ENCODE measurements at places on chromosomes 1 and 21.

DNA sequence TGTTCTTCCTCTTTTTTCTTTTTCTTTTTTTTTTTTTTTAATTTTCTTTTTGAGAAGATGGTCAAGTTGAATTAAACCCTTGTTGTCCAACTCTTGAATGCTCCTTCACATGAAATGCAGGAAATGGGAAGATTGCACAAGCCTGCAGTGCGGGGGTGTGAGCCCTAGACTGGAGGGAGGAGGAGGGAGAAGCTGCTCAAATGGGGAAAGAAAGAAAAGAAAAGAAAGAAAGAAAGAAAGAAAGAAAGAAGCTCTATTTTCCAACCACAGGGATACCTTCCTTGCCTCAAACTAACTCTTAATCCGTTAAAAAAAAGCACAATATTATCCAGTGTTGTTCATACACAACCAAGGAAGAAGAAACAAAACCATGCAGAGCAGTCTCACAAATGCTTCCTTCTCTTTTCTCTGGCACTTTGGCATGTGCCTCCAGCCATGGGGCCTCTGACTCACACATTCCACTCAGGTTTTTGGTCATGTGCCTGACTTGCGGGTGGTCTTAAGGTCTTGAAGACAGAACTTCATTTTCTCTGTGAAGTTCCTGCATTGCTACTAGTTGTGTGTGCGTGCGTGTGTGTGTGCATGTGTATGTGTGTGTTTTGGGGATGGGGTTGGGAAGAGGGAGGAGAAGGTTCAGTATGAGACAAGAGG, 276.1 kb downstream of the RPS6KC1 start:
- DNase-seq: no peak

- DNase-seq: no peak
These were observed 687 bp downstream of the PRKAB2 start for GRCh38 chr1:147171399-147172167.

- no peak for DNase-seq
These were observed 24.3 kb downstream of the TMEM201 start for GRCh38 chr1:9612871-9613624.

GRCh38 chr21:45276596-45276995, 11.1 kb downstream of the POFUT2 start:
- no peak for DNase-seq

GRCh38 chr1:48750109-48750508, 26.6 kb downstream of the BEND5 start:
- no peak for DNase-seq

- no peak for DNase-seq
These were observed 5.2 kb downstream of the KRTAP20-4 start for GRCh38 chr21:30625449-30626165.

- no peak for DNase-seq
These were observed 24.4 kb upstream of the PDXK start for GRCh38 chr21:43694437-43695079.

GRCh38 chr1:222670110-222670509, 42.2 kb downstream of the AIDA start:
- no peak for DNase-seq

GRCh38 chr1:217482356-217483102, 148.4 kb downstream of the GPATCH2 start:
- DNase-seq: no peak

DNA sequence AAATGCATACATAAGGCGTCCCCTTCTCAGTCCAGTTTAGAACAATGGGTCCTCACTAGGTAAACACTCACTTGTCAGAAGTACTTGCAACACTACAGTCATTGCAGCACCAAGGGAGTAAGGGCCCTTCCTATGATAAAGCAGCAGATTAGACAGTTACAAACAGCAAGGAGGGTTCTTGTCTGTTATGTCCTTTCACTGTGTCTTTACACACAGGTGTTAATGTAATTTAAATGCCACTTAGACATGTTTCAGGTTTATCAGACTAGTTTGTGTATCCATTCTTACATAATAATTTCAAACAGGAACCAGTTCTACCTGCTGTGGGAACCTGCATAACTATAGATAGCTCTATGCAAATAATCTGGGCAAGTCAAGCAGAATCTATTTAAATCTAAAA, 105.6 kb upstream of the USH2A start:
- no peak for DNase-seq

DNA sequence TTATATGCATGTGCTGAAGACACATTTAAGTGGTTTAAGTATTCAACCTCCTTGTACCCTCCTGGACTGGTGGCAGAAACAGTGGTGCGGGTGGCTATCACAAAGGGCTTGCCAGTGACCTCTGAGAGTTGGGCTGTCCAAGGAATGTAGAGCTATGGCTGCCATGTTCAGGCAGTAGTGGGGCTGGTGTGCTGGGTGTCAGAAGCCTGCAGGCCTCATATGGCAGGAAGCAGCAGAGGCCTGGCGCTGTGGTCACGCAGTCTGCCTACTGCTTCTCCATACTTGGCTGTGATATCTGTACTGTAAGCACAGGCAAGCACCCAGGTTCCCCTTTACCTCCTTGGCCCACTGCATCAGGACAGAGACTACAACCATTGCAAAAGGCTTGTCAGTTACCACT, 870.0 kb downstream of the LRRIQ3 start:
- DNase-seq: no peak

- DNase-seq: no peak
These were observed 5.3 kb upstream of the ERG start for GRCh38 chr21:38503583-38503982.

GRCh38 chr1:45442272-45442671, 48.7 kb downstream of the TESK2 start:
- DNase-seq: no peak

DNA sequence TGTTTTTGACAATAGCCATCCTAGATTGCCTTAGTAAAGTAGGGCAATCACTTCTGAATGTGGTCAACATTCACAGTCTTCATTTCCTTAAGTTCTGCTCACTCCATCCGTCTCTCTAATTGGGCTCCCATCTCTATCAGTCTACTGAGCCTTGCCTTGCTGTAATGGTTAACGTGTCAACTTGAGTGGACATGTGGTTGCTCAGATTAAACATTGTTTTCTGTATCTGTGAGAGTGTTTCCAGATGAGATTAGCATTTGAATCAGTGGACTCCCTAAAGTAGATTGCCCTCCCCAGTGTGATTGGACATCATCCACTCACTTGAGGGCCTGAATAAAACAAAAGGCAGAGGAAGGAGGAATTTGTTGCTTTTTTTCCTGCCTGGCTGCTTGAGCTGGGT, 26.4 kb downstream of the C1orf216 start:
- no peak for DNase-seq

GRCh38 chr1:226438007-226438406, 30.1 kb upstream of the PARP1 start:
- no peak for DNase-seq

- no peak for DNase-seq
These were observed 1355.7 kb downstream of the BRINP3 start for GRCh38 chr1:189121941-189122340.

GRCh38 chr1:9792156-9793042, 31.4 kb downstream of the CLSTN1 start:
- DNase-seq: peak; percentile 98

- no peak for DNase-seq
These were observed 43.2 kb downstream of the HLCS start for GRCh38 chr21:36923270-36923669.

DNA sequence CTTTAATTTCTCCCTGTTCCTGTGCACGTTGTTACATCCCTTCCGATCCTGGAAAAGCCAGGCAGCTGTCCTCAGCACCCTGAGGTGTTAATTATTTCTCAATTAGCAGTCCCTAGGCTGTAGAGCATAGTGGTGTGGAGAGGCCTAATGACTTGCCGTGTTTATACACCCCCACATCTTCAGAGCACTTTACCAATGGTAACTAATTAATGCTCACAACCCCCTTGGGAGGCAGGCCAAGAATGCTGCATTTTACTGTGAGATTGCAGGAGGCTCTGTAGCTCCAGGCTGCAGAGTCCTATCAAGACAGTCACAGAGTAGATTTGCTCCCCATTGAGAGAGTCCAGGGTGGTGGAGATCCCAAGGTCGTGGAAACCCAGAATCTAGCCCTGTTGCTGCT, 2.4 kb upstream of the PARS2 start:
- DNase-seq: no peak

DNA sequence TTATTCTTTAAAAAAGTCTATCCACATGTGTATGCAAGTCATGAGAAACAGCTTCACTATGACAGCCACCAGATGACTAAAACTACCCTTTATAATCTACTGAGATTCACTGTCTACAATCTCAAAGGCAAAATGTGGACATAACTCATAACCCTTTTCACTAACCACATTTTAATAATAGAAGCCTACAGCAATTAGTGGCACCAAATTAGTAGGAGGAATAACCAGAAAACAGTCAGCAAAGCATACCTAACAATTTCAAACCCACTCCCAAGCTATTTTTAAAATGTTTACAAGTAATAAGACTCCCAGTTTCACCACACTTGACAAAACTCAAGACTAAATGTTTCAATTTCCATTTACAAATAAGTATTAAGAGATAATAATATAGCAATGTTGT, 442.9 kb downstream of the PTPRC start:
- DNase-seq: no peak

DNA sequence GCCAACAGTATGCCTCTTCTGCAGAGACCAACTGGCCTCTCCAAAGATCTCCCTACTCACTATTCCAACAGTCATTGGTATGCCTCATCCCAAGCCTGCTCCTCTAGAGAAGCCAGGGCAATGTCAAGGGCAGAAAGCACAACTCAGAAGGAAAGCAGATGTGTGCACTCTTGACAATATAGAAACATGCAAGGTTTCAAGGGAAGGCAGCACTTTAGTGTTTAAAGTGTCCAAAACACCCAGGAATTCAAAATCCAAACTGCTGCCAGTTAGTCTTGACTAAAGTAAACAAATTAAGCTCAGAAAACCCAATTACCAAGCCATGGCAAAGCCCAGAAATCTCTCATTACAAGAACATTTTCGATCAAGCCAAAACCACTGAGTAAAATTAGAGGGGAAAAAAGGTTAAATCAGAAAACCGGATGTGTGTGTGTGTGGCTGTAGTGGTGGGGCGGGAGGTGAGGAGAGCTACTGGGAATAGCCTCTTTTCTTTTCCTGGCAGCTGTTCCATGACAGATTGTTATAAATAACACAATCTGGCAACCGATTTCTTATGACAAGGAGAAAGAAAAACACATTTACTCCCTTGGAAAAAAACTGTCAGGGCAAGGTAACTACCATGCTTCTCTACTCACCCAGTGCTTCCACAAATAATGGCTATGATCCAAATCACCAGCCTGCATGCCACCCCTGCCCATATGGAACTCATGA, 39.2 kb downstream of the EIF2B3 start:
- DNase-seq: peak; percentile 23

GRCh38 chr1:239858057-239858456, 233.6 kb upstream of the FMN2 start:
- no peak for DNase-seq

GRCh38 chr21:15749082-15749860, 19.5 kb downstream of the USP25 start:
- no peak for DNase-seq
